ENCODE measurements at places on chromosomes 7 and 10.

GRCh38 chr10:32263300-32263699 lies 83.7 kb downstream of the EPC1 start:
- DNase-seq = no peak

GRCh38 chr10:9868499-9868898 lies 1149.2 kb upstream of the CELF2 start:
- no peak for DNase-seq

DNA sequence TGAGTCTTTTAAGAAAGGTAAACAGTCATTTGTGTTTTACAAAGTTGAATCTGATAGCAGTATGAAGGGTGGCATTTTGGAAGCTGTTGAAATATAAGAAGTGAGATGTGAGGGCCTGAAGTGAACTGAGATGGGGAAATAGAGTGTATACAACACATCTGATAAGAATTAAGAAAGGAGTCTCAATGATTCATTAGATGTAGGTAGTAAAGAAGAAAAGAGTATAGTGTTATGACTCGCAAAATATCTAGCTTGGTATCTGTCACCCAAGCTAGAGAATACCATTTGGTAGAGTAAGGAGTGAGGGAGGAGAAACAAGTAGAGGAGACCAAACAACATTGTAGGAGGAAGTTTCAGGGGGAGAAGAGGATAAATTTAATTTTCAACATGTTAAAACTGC lies 5.3 kb downstream of the PTPN12 start:
- DNase-seq = no peak

- DNase-seq = no peak
These were observed 36.2 kb upstream of the TMEM106B start for GRCh38 chr7:12174931-12175330.

DNA sequence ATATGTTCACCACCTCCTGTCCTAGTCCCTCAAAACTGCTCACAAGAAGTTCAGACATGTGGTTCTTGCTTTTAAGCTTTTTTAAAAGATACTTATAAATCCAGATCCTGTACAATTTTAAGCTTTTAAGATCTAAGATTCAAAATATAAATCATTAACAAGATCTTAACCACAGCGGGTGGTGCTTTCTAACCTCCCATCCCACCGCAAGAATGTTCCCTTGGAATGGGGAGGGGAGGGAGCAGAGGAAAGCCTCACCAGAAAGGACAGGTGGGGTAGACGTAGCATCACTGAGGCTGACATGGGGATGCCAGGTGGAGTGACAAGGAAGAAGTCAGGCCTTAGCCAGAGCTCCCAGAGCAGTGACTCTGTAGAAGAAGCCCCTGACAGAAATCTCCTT lies 133.5 kb downstream of the C1GALT1 start:
- no peak for DNase-seq

GRCh38 chr10:49053053-49053997 lies 62.0 kb downstream of the VSTM4 start:
- no peak for DNase-seq

- no peak for DNase-seq
These were observed 24.0 kb downstream of the SLC35G1 start for GRCh38 chr10:93917821-93918220.

DNA sequence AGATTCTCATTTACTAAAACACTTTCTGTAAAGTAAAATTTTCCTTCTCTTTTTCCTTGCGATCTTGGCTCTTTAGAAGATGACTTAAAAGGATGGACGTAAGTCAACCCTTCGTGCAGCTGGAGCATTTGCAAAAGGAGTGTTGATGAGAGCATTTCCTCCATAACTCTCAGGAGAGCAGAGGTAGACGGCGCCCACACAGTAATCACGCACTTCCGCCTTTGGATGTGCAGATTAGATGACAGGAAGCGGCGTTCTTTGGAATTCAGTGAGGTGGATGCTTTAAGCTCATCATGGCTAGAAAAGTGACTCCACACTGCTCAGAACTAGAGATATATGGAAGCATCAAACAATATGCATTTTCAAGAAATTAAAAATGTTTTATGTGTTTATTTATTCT lies 43.0 kb upstream of the NPS start:
- no peak for DNase-seq

DNA sequence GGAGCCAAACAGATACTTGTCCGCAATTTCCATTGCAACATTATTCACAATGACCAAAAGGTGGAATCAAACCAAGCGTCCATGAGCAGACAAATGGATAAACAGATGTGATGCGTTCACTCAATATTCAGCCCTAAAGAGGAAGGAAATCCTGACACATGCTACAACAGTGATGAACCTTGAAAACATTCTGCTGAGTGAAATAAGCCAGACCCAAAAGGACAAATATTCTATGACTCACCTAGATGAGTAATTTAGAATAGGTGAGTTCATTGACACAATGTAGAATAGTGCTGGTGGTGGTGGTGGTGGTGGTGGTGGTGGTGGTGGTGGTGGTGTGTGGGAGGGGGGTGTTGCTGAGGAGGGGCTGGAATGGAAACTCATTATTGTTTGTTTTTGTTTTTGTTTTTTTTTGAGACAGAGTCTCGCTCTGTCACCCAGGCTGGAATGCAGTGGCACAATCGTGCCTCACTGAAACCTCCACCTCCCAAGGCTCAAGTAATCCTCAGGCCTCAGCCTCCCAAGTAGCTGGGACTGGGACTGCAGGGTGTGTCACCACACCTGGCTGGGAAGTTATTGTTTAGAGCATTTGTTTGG lies 28.6 kb downstream of the SMKR1 start:
- peak; percentile 25 for DNase-seq

- DNase-seq = no peak
These were observed 367.8 kb upstream of the ZMIZ1 start for GRCh38 chr10:78700816-78701520.

DNA sequence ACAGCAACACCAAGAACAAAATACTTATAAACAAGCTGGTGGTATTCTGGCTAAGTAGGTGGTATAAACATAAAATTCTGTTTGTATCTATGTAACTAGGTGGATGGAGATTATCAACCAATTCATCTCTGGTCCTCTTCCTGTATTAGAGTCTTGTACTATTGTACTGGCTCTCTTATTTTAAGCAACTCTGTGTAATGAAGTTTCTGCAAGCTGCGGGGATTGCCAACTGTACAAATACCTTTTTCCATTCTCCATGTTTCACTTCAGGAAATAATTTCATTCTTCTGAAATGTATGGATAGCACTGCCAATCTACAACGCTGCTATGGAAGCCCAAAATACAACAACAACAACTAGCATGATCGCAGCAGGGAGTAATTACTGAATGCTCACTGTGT lies 44.8 kb downstream of the JAZF1 start:
- DNase-seq = no peak

DNA sequence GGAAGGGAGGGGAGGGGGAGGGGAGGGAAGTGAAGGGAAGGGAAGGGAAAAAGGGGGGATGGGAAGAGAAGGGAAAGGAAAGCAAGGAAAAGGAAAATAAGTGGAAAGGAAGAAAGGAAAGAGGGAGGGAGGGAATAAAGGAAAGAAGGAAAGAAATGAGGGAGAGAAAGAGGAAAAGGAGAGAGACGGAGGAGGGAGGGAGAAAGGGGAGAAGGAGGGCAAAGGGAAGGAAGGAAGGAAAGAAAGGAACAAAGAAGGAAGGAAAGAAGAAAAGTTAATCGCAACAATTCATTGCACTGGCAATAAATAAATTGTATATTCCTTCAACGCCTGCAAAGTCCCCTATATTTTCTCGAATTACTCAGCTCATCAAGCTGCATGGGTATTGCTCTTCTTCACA lies 2.6 kb upstream of the VWC2 start:
- no peak for DNase-seq

GRCh38 chr7:24717247-24717622 lies 40.0 kb downstream of the GSDME start:
- DNase-seq = no peak

DNA sequence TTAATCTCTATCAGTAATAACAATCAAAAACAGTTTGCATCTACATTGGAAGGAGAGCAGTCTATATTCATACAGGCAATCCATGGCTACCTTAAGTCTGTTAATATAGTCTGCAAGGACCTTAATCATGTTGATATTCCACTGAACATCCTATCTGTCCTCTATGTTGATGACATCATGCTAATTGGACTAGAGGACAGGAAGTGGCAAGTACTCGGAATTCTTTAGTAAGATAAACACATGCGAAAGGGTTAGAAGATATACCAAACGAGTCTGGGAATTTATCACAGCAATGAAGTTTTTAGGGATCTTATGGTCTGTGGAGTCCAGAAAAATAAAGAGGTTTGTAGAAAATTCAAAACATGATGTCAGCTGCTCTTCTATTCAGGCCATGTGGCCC lies 11.3 kb upstream of the SAMD9L start:
- DNase-seq = no peak

DNA sequence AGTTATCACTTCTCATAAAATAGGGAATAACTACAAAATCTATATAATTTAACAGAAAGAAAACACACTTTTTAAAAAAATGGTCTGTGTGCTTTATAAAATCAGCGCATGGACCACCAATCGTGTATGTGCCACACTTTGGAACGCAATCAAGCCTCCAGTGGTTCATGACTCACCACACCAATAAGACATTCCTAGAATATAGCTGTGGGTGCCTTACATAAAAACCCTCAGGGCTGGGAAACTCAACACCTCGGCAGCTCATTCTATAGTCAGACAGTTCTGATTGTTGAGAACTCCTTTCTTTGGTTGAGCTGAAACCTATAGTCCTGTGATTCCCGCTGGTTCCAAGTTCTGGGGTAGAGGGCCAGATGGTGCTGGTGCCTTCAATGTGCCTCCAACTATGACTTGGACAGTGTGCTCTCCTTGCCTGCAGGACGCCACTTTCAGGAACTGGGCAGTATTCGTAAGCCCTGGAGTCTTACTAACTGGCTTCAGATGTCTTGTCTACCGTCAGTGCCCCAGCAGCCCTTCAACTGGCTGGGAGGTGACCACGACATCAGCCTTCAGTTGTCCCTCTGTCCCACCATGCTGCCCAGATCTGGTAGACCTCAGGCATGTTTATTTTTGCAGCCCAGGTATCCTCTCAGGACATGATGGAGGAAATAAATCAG lies 135.7 kb upstream of the GDF10 start:
- no peak for DNase-seq

DNA sequence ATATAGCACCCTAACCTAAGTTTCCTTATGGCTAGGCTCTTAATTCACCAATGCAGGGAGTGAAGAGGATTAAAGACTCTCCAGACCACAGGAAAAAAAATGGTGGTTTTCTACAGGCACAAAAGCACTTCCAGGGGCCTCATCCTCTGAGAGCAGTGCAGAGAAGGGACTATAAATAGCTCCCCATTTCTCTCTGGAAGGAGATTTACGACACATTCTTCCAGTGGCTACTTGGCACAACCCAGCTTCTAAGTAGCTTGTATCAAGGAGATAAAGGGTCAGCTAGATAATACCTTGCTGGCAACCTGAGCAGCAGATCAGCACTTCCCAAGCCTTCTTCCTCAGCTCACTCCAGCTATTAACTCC lies 73.5 kb downstream of the CRPPA start:
- no peak for DNase-seq

- no peak for DNase-seq
These were observed 246.6 kb downstream of the ARHGAP21 start for GRCh38 chr10:24476913-24477701.

GRCh38 chr10:43863859-43864591 lies 215.3 kb upstream of the ZNF32 start:
- DNase-seq = no peak

GRCh38 chr7:108079648-108080591 lies 50.2 kb downstream of the LAMB4 start:
- no peak for DNase-seq

DNA sequence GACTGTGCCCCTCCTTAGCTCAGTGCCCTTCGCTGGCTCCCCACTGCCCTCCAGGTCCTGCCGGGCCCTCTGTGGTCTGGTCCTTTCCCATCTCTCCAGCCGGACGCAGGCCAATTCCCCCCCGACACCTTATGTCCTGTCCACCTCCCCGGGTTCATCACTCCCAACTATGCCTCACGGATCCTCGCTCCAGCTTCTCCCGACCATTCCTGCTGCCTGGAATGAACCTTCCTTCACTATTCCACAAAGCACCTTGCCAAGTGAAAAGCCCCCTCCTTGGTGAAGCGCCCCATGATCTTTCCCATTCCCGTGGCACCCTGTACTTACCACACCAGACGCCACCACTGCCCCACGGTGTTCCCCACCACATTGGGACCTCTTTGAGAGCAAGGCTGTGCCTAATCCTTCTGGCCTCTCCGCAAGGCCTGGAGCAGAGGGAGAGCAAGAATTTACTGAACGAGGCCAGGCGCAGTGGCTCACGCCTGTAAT lies 47.2 kb downstream of the TMEM270 start:
- DNase-seq = no peak

GRCh38 chr10:71388583-71389310 lies 8.0 kb upstream of the CDH23 start:
- no peak for DNase-seq

- no peak for DNase-seq
These were observed 17.0 kb upstream of the SH3PXD2A start for GRCh38 chr10:103872137-103872931.

DNA sequence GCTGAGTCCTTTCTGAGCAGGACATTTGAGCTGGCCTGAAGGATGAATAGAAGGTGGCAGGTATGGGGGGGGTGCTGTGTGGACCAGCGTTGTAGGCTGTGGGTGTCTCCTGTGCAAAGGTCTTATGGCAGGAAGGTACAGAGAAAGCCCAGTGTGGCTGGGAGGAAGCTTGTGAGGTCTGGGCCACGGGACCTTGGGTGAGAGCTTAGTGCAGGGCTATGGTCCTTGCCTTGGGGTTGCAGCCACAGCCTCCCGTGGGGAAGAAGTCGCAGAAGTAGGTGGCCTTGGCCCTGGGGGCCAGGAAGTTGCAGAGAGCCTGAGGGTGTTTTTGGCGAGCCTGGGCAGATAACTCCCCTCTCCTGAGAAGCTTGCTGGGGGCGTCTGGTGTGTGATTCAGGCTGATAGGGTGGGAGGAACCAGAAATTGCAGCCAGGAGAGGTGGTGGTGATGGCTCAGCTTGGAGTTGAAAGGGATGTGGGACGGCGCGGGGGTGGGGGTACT lies 172.0 kb upstream of the TNRC18 start:
- peak; percentile 42 for DNase-seq

GRCh38 chr10:78589687-78590086 lies 479.1 kb upstream of the ZMIZ1 start:
- no peak for DNase-seq

DNA sequence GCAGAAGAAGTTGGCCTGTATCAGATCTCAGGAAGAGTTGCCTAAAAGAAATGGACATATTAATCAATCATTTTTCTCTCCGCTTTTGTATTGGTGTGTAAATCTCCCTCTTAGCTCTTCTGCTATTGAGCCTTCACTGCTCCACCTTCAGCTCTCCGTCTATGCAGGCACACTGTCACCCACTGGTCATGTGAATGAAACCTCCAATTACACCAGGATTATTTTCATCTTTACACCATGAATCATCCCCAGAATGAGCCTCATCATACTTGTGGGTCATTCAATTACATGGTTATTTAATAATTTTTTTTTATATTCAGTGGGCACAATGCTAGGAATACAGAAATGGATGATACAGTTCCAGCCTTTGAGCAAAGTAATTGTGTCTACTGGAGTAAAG lies 92.6 kb downstream of the LRRC4 start:
- no peak for DNase-seq

Measured in CD14-positive monocyte (primary cell).